T-cell (primary cell): ENCODE measurements at places on chromosomes 2 and 18.

DNA sequence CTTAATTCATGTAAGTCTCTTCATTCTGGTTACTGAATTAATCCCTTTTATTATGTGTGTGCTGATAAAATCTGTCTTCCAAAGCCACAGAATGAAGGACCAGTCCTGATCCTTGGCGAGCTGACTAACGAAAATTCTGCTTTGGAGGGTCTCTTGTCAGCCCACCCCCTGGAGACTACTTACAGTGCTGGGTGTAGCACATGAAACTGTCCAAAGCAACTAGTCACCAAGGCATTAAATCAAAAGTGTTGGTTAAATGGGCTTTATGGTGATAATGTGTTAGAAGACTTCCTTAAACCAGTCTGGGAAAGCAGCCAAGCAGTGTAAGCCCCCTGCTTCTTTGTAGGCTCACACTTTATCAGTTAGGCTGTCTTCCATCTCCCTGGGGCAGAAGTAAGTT, 420.2 kb downstream of the SUCLG1 start:
- no peak for DNase-seq

GRCh38 chr2:172350839-172351479, 76.4 kb upstream of the ITGA6 start:
- DNase-seq, result no peak

DNA sequence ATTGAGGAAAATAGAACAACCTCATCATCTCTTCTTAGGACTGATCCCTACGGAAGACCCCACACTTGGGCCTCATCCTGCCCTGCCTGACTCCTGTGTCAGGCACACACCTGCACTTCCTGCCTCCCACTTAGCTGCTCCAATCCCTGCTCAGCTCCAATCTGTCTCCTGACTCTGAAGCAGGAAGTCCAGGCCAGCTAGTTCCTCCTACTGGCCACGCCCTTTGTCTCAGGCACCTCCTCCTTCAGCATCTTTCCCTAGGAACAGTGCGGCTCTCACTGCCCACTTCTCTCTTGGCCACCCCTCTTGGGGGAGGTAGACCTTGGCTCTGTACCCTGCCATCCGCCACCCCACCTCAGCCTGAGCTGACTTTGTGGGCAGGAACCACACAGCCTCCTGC, 135.8 kb downstream of the CELF4 start:
- DNase-seq, result no peak

- DNase-seq, result no peak
Observed at GRCh38 chr2:113214141-113214540, 40.4 kb downstream of the PSD4 start.

DNA sequence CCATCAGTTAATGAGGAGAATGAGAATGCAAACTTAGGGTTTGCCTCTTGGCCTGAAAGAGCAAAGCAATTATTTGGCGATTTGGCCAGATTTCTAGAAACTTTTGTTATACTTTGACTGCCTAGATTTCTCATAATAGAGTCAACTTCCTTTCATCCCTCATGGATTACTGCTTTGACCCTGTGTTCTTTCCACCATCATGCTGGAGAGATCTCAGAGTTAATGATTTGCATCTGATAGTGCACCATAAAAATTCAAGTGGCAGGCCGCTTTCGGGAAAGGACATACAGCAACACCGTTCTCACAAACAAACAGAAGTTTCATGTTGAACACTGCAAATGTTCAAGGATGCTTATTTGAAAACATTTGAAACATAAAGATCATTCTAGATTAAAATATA, 143.7 kb upstream of the ZFP36L2 start:
- no peak for DNase-seq

DNA sequence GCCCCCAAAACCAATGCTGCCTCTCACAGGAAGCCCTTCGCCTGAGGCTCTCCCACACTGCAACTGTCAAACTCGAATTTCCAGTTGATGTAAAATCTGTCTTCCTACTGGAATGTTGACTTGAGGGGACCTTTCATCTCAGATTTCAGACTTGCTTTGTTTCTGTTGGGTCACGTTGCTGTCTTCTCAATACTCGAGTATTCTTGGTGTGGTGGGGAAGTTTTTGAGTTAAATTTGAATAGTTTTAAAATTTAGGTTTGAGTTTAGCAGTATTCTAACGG, 50.8 kb downstream of the AGAP1 start:
- DNase-seq, result no peak
